ENCODE measurements at places on chromosomes 12 and 14. TPM values are rescaled to one million over a fixed set of nuclear protein-coding genes. Genes with fewer than 3 reads are reported as not detected.

KRT73 gene
- total RNA-seq, result 65.6 TPM

P2RX2 gene
- not detected for total RNA-seq

AMDHD1 gene
- total RNA-seq, result 2.4 TPM

RPS6KL1 gene
- total RNA-seq, result 11.3 TPM

MYF5 gene
- total RNA-seq, result not detected

CLEC6A gene
- 0.51 TPM for total RNA-seq
